ENCODE measurements at places on chromosomes 12 and 14.
A peak's percentile ranks its signal among the peaks of the same experiment; 100 is the strongest.

GRCh38 chr12:63319386-63319785 lies 168.4 kb upstream of the AVPR1A start:
- no peak for DNase-seq

- DNase-seq, result no peak
These were observed 19.1 kb downstream of the CAMKK2 start for GRCh38 chr12:121277374-121277759.

DNA sequence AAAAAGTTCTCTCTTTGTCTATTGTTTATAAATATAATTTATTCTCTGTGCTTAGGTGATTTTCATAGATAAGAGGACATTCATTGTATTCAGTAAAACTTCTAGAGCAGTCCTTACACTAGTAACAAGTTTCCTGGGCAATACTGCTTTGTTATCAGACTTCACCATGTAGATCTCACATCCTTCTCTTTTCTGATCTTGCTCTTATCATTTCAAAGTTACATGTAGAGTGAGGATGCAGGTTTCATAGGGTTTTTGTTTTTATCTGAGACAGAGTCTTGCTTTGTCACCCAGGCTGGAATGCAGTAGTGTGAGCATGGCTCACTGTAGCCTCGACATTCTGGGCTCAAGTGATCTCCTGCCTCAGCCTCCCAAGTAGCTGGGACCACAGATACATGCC lies 789.5 kb downstream of the DIO2 start:
- DNase-seq, result no peak

- DNase-seq, result no peak
These were observed 26.9 kb downstream of the MDM1 start for GRCh38 chr12:68305278-68305677.

- DNase-seq, result peak; percentile 57
These were observed at the start of gene PRKCH for GRCh38 chr14:61321385-61322010. PRKCH (plus strand) TSS chr14:61321579; CDS start chr14:61322102, 523 bp downstream.

DNA sequence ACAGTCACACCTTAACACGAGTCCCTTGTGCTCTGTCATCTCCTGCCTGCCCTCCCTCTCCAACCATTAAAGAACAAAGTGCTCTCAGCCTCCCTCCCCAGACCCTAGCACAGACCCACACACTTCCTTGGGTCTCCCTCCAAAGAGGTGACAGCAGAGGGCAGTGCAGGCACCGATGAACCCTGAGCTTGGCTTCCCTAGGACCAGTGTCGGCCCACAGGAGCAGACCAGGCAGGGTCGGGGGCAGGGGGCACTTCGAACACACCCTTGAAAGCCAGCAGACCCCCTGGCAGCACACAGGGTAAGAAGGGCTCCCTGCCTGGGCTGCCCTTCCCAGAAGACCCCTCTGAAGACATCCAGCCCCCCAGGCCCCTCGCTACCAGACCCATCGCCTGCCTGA lies 7.0 kb downstream of the CDK2AP1 start:
- DNase-seq, result no peak

- DNase-seq, result no peak
These were observed 109.6 kb downstream of the BCAT1 start for GRCh38 chr12:24839268-24839791.

All from NCI-H1436 (cell line).